AG04449 (cell line): ENCODE measurements at places on chromosomes 5 and 9.
A peak's percentile ranks its signal among the peaks of the same experiment; 100 is the strongest.

DNA sequence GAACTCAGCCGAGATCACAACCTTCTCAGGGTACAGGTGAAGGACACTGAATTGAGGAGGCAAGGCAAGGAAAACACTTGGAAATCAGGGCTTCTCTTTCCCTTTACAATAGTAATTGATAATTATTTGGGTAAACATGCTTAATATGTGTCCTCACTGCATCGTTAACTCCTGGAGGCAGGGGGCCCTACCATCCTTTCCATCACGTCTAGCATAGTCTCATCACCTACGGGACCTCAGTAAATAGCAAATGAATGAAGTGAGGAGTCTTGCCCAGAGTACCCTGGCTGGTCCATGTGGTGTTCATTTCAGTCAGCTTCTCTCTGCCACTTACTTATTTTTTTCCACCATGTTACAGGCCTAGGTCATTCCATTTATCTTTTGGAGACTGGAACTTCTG, 2.3 kb downstream of the F2RL1 start:
- no peak for DNase-seq

DNA sequence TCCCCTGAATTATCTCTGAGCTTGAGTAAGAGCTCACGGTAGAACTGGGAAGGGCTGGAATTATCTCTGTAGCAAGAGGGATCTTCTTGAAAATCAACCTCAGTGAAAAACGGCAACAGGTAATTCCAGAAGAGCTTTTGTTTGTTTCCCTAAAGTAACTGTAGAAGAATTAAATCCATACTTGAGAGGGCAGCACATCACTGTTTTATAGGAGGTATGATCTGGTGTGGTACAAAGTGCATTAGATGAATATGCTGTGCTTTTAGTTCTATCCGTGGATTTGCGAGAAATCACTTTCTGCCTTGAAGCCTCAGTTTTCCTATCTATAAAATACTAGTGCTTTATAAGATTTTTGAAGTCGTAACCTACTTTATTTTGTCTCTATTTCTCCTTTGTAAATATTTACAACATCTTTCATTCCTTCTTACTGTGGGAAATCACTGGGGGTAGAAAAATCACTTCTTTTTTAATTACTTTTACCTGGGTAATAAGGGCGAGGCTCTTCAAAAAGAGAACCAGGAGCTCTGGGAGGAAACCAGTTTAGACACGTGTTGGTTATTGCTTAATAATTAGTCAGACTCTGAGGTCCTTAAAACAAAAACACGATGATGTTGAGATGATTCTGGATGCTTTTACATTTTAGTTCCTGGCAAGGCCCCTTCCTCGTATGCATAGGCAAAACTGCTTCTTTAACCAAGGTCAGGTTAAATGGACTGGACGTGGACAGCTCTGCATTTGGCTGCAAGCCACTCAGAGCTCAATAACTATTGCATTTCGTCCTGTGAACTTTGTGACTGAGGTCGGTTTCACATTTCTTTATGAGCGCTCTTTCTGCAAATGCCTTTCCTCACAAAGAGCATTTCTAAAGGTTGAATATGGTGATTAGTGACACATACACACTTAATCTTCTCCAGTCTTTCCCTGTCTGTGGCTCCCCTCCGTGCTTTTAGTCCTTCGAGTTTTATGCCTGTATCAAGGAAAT, 376.1 kb downstream of the BRINP1 start:
- no peak for DNase-seq

GRCh38 chr5:134079748-134080581, 34.5 kb upstream of the TCF7 start:
- DNase-seq, result no peak

GRCh38 chr5:112737070-112737462, 619 bp upstream of the APC start:
- DNase-seq, result no peak

DNA sequence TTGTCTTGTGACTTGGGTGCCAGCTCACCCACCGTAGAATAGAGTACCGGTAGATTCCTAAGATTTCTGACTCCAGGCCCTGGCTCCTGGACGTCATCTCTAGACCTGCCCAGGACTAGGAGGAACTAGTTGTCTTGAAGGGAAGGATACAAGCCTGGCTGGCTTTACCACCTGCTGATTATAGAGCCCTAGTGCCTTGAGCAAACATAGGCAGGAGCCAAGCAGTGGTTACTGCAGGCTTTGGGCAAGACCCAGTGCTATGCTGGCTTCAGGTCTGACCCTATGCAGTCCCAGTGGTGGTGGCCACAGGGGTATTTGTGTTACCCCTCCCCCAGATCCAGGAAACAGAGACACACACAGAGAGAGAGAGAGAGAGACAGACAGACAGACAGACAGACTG, 606.2 kb downstream of the PDE4D start:
- DNase-seq, result no peak

DNA sequence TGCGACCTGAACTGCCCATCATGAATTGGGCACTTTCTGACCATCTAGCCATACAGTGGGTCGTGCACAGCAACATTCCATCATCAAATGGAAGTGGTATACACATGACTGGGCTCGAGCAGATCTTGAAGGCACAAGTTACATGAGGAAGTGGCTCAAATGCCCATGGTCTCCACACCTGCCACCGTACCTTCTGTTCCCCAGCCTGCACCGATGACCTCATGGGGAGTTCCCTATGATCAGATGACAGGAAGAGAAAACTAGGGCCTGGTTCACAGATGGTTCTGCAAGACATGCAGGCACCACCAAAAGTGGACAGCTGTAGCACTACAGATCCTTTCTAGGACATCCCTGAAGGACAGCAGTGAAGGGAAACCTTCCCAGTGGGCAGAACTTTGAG, 21.8 kb downstream of the MTMR12 start:
- no peak for DNase-seq

DNA sequence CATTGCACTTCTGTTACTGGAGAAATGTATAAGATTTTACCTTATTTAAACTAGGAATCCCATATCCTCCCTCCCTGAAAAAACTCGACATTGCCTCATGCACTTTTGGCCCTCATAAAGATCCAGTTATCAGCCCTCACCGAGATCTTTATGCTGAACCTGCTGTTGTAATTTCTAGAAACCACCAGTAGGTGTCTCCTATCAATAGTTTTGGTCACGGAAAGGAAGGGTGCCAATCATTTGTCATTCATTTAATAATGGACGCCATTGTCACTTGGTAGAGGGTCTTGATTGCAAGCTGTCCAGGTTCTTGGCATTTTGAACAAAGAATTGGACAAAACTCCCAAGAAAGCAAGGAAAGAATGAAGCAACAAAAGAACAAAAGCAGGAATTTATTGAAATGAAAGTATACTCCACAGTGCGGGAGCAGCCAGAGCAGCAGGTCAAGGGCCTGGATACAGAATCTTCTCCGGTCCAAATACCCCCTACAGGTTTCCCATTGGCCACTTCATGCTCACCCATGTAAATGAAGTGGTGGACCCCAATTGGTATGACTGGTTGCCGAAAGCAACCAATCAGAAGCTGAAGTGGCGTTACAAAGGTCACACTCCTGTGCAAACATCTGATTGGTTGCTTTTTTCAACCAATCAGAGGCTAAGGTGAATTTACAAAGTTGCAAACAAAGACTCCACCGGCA, 524.3 kb downstream of the PSAT1 start:
- DNase-seq, result no peak

- DNase-seq, result no peak
Measured at GRCh38 chr5:43255704-43256103, 57.5 kb downstream of the HMGCS1 start.

- DNase-seq, result no peak
Measured at GRCh38 chr9:134169724-134170401, 5.5 kb upstream of the RNU6ATAC start.

DNA sequence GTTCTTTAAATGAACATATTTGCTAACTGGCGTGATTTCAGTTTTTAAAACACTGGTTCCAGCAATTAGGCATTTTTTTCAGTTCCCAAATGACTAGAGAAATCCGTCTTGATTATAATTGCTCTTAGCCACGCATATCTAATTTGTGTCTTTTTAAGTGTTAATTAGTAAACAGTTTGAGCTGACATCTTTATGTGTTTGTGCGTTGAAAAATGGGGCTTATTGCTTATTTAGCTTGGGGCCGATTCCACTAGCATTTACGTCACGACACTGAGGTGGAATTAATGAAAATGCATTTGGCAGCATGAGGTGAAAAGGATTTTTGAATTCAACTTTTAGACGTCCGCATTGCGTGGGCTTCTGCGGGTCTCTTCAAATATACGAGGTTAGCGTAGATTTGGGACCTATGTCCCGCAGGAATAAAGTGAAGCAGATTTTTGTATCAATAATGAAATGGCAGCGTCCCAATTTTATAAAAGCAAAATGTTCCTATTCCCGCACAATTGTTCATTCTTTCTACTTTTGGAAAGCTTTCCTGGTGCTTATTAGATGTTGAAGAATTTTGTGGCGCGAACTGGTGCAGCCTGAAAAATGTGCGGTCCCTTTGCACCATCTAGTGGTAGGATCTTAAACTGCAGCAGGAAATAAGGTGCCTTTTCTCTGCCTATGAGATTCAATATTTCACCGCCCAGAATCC, 122.7 kb upstream of the LMX1B start:
- DNase-seq, result no peak

- no peak for DNase-seq
Measured at GRCh38 chr9:128104171-128104618, 23.3 kb downstream of the PTGES2 start.

DNA sequence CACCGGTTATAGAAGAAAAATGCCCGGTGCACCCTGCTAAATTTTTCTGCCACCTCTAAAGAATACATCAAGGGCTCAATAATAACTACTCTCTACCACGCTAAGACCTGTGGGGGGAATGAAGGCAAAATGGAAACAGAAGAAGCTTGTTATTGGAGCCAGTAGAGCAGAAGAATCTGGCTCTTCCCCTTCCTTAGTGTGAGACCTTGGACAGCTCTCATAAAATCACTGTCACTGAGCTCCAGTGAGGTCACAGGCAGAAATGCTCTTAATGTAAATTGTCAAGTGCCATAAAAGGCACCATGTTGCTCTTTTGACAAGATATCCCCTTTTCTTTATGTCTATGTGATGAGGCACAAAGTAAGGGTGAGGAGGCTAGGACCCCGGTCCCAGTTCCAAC, 74.4 kb downstream of the ASTN2 start:
- DNase-seq, result no peak

- no peak for DNase-seq
Measured at GRCh38 chr9:1404940-1405339, 354.8 kb downstream of the DMRT2 start.

DNA sequence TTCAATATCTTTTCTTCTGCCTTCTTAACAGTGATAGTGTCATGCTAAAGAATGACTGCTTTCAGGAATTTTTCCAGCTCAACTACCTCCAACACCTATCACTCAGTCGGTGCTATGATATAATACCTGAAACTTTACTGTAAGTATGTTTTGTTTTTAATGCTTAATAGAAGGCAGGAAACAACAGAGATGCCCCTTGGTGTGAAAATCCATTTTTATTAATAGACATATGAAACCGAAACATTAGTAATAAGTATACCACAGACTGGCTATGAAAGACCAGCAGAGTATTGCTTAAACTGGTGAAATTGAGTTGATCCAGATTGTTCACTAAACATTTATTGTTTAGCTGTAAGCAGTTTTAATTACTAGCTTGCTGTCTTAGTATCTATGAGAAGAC, 25.2 kb downstream of the SKP2 start:
- DNase-seq, result no peak

GRCh38 chr5:17802256-17802655, 168.0 kb downstream of the TAF11L14 start:
- no peak for DNase-seq

- no peak for DNase-seq
Measured at GRCh38 chr5:26610577-26610976, 427.8 kb downstream of the CDH9 start.

GRCh38 chr9:34428325-34428958, 29.9 kb downstream of the FAM219A start:
- DNase-seq, result no peak

DNA sequence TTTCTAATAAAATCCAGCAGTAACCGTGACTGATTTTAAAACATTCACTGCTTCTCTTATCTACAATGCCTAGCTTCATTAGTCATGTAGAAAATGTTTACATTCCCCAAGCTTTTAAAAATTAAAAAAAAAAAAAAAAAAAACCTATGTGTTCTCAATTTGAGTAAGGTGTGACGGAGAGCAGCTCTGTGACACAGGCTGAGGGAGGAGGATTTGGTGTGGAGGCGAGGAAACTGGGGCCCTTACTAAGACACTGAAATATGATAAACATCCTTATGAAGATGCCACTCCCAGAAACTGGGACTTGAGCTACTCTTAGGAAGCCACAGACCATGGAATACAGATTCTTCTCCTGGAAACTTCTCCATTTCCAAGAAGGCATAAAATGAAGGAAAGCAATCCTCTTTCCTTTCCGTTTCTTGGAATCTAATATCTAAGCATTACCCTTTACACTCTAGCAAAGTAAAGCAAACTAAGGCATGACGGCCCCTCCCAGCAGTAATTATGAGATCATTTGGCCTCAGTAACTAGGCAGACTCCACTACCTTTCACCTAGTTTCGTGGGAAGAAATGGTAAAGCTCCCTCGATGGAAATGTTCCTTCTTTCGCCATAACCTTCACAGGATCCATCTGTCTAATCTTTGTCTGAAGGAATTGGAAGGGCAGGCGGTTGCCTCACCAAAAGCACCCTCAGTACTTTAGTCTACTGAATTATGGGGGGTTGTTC, 23.5 kb downstream of the GRAMD2B start:
- peak; percentile 80 for DNase-seq

GRCh38 chr9:135812961-135813360, 94.4 kb downstream of the CAMSAP1 start:
- DNase-seq, result no peak

DNA sequence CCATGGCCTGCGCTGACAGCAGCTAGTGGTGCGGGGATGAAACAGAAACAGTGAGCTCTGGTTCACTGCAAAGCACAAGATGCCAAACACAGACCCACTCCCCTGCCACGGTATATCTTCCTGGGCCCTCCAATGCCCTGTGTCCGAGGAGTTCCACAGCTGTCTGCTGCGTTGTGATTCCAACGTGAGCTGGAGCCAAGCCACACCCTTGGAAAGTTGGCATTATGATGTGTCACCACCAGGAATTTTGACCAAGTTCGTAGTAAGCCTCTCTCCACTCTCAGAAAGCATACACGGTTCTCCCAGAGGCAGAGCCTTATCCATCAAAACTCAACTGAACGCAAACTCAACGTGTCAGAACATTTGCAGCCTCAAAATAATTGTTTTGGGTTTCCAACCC, 55.6 kb downstream of the MACROH2A1 start:
- no peak for DNase-seq

DNA sequence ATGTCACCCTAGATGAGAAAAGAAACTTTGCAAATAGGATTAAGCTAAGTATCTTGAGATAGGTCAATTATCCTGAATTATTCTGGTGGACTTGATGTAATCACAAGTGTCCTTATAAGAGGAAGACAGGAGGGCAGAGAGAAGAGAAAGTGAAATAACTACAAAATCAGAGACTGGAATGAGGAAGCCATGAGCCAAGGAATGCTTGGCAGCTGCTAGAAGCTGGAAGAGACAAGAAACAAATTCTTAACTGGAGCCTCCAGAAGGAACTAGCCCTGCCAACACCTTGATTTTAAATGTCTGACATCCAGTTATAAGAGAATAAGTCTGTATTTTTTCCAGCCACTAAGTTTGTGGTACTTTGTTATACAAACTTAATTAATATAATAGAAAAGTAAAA, 480.0 kb downstream of the NR2F1-AS1 start:
- no peak for DNase-seq
